NCI-H146 (cell line): ENCODE measurements at places on chromosomes 4 and X.

GRCh38 chr4:23890369-23891063 is 669 bp upstream of the PPARGC1A start:
- DNase-seq, result no peak

DNA sequence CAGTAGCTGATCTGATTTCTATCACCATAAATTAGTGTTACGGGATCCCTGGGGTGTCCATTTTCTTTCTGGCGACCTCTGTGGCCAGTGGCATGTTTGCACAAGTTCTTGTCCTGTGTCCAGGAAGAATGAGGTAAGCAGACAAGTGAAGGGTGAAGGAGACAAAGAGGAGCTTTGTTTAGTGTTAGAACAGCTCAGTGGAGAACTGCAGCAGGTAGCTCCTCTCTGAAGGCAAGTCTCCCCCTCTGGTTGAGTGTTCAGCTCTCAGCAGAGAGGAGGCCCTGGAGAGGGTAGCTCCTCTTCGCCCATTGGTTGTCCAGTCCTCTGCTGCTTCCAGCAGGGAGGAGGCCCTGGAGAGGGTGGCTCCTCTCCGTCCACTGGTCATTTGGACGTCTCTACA is 47.2 kb downstream of the DMP1 start:
- DNase-seq, result no peak

DNA sequence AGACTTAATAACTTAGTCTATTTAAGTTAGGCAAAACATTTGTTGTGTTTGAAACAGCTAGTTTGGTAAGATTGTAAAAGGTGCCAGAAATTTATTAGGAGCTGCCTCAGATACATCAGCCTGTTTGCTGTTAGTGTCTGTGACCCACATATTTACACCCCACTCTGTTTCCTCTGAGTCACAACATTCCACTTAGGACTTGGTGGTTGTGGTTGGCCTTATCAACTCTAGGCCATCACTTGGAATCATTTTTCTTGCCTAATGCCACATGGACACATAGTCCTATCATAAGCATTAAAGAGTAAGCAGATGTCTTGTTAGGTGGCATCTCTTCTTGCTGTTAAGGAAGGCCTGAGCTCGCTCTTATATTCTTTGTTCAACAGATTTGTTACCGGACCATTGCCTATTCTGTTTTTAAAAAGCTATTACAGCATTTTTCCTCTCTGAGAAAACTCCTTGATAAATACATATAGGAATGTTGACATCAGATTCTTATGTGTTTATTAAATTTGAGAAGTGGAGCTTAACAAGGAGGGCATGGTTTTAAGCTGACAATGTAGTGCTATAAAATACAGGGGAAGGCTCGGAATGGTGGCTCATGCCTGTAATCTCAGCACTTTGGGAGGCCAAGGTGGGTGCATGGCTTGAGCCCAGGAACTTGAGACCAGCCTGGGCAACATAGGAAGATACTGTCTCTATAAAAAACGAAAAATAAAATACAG is 51.2 kb upstream of the PGRMC2 start:
- DNase-seq, result no peak

DNA sequence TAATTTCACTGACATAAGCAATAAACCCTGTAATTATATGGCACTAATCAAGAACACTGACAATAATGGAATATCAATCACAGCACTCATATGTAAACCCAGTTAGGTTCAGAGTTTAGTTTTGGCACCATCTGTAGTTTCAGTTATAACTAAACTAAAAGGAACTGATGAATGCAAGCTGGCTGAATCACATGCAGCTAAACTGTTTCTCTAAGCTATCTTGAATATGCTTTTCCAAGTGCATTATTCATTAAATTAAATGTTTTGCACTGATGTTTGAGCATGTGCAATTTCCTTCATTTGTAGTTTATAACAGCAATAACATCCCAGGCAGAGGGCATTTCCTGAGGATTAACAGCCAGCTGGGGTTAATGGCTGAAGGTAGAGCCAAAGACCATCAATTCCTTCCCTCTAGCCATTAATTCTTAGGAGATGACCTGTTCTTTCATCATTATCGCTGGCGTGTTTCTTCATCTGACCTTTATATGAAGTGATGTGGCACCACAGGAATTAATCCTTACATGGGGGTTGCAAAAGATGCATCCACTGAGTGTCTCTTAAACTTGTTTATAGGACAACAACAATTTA is 562.8 kb upstream of the IGFBP7 start:
- DNase-seq, result no peak

DNA sequence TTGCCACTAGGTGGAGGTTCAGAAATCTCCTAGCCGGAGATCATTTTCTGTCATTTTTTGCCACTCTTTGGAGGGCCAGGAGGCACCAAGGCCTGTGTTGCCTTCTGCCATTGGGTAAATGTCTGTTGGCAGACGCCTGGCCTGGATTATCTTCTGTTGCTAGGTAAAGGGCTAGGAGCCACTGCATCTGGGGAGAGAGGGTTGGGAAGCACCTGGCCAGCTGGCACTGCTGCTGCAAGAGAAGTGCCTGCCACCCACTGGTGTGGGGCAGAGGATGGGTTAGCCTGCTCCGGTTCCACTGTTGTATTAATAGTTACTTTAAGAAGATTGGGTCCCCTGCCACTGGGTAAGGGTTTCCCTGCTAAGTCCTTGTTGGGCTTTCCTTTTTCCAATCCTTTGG is 58.1 kb downstream of the AWAT2 start:
- DNase-seq, result no peak
